ENCODE measurements at places on chromosomes 13 and 19.

- DNase-seq: no peak
These were observed 7.9 kb downstream of the AXL start for GRCh38 chr19:41226874-41227390.

DNA sequence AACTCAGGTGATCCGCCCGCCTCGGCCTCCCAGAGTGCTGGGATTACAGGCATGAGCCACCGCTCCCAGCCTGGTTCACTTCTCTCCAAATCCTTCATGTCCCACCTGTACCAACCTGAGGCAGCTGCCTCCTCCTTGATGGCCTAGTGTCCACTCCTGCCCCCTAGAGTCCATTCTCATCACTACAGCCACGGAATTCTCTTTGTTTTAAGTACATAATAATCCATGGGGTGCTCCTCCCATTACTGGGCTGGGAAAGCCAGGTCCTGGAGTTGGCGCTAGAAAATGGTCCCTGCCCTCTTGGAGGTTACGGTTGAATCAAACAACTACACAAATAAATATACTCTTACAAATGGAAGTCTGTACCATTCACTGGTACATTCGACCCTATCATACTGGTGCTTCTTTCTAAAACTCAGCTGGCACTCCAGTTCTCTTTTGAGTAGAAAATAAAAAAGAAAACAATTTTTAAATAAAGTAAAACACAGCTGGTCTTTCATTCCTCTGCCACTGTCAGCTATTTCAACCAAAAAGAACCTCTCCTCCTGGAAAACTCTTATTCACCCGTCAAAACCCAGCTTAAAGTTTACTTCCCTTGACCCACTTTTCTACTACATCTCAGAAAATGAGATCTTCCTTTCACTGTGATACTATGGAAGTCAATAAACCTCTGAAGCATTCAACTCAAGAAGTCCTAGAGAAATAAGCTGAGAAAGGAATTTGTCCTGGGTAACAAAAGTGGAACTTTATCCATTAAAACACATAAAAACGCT lies 22.4 kb upstream of the ARHGEF18 start:
- DNase-seq: no peak

DNA sequence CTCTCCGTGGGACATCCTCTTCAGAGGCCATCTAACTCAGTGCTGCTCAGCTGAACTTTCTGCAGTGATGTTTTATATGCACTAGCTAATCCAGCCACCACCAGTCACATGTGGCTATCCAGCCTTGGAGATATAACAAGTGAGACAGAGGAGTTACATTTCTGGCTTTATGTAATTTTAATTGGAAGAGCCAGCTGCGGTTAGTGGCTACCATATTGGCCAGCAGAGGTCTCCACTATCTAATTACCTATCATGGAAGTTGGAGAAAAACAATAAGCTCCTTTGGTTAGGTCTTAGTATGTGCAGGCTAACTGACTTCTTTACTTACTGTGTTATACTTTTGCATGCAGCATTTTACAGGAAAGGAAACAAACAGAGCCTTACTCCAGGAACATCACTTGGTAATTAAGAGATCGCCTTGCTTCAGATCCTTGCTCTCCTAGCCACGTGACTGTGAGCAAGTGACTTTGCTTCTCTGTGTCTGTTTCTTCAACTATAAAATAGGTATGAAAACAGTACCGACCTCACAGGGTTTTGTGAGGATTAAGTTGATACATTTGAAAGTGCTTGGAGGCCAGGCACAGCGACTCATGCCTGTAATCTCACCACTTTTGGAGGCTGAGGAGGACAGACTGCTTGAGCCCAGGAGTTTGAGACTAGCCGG lies 1.6 kb upstream of the KLK10 start:
- no peak for DNase-seq

- no peak for DNase-seq
These were observed 776 bp upstream of the LENG1 start for GRCh38 chr19:54160182-54160811.

DNA sequence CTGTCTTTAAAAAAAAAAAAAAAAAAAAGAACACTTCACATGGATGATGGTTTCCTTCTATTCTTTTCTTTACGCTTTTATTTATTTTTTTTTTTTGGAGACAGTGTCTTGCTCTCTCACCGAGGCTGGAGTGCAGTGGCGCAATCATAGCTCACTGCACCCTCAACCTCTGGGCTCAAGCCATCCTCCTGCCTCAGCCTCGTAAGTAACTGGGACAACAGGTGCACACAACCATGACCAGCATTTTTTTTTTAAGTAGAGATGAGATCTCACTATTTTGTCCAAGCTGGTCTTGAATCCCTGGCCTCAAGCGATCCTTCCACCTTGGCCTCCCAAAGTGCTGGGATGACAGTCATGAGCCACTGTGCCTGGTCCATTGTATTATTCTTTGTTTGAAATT lies 24.3 kb downstream of the ANKRD27 start:
- no peak for DNase-seq

GRCh38 chr13:113485545-113485944 lies 5.0 kb downstream of the DCUN1D2 start:
- no peak for DNase-seq

DNA sequence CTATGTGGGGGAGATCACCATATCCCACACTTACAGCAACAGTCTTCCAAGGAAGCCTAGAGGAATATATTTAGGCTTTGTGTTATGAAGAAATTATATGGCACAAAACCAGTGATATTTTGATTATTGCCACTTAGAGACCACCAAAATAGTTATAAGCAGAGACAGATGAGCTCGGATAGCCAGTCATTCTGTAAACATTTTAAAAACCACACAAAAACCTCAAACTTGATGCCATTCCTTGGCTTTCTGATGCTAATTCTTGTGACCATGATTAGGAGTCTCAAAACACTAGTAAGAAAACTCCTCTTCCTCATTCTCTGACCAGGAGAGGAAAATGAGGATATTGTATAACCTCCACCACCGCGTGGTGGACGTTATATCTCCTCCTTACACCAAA lies 496.4 kb downstream of the FOXO1 start:
- DNase-seq: no peak

GRCh38 chr19:29983568-29983967 lies 41.5 kb downstream of the URI1 start:
- DNase-seq: no peak

GRCh38 chr19:49456326-49456725 lies 3.3 kb downstream of the ALDH16A1 start:
- no peak for DNase-seq

- no peak for DNase-seq
These were observed 6.7 kb downstream of the TM9SF2 start for GRCh38 chr13:99507986-99508385.

GRCh38 chr19:13506471-13506820 lies at the start of gene CACNA1A:
TSS of gene CACNA1A (minus strand) at chr19:13506479. CDS start at chr19:13506224, 255 bp downstream.
- DNase-seq: no peak

GRCh38 chr19:10113964-10114650 lies 2.6 kb downstream of the P2RY11 start:
- DNase-seq: no peak

DNA sequence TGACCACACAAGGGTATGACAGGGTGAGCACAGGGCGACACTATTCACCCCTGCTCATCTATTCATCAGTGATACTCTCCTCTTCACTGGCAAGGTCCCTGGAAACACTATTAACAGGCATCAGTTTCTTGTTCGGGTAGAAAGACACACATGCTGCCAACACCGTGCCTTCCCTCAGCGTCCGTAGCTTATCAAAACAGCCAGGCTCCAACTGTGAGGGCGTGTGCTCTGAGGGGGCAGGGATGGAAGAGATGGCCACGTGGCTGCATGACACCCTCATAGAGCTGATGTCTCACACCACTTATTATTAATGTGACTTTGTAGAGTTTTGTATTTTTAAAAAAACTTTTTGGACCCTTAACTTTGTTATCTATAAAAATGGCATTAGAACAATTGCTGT lies 160.3 kb downstream of the ITGBL1 start:
- no peak for DNase-seq

GRCh38 chr19:47239610-47240296 lies 8.8 kb upstream of the BBC3 start:
- DNase-seq: peak; percentile 57

- DNase-seq: no peak
These were observed 87.6 kb downstream of the ZNF429 start for GRCh38 chr19:21593008-21593481.

DNA sequence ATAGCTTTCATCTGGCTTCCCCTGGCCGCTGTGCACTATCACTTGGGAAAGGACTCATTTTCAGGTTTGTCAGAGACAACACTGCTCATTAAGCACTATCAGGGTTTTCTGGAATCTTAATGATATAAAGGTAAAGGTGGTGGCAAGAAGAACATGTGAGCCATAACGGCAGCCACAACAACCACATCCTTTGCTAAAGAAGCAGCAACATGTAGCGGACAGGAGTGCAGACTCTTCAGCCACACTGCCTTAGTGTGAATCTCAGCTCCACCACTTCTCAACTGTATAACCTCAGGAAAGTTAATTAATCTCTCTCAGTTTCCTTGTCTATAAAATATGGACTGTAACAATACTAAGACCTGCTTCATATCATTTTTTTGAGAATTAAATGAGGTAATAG lies 24.1 kb upstream of the MIR17HG start:
- DNase-seq: no peak

DNA sequence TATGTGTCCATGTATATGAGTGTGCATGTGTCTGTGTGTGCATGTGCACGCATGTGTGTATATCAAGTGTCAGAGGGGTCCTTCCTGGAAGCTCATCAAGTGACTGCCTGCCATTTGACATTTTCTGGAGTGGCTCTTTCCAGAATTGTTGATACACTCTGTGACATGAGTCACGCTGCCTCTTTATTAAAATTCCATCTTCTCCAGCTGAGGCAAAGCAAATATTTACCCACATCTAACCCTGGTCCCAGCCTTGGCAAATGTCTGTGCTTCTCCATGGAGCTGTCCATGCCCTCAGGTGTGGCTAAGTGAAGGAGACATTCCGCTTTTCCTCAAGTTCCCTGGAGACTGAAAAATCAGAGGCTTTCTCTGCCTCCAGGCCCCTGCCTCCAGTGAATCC lies 88.2 kb upstream of the MBNL2 start:
- no peak for DNase-seq

DNA sequence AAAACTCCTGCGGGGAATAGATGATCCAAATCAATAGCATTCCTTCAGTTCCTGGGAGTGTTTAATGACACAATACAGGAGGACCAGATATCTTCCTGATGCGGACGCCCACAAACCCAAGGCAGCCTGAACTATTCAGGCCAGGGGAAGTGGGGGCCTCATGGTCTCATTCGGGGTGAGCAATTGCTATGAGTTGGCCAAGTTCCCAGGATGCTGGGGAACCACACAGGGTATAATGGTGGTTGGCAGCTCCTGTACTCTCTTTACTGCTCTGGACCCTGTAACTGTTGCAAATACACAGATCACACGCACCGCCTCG lies 401.2 kb downstream of the IRS2 start:
- no peak for DNase-seq

GRCh38 chr19:18496980-18497256 lies 25.0 kb downstream of the ELL start:
- no peak for DNase-seq

DNA sequence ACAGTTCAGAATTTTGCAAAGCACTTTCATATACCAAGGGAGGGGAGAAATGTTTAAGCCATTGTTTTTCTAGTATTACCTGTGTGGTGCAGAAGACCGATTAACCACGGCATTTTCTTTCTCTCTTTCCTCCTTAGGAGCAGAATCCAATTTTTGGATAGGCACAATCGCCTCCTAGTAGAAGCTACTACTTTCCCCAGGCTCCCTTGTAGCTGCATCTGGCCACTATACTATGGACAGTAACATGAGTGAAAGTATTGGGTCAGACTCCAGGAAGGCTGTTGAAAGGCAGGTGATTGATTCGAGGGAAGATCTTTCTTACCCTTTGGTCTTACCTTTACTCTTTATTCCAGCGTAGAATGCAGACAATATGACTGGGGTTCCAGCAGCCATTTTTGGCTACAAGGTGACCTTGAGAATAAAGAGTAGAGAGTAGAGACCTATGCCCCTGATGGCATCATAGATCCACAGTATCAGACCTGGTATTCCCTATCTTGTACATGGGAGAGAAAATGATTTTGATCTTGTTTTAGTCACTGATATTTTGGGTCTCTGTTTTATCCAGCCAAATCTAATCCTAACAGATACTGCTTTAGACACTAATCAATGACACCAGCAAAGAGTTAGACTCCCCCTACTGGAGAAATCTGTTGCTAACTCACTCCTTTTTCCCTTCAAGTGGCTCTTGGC lies 77.0 kb downstream of the LRRC63 start:
- no peak for DNase-seq

- DNase-seq: no peak
These were observed 10.7 kb upstream of the CRTC1 start for GRCh38 chr19:18672606-18673337.

DNA sequence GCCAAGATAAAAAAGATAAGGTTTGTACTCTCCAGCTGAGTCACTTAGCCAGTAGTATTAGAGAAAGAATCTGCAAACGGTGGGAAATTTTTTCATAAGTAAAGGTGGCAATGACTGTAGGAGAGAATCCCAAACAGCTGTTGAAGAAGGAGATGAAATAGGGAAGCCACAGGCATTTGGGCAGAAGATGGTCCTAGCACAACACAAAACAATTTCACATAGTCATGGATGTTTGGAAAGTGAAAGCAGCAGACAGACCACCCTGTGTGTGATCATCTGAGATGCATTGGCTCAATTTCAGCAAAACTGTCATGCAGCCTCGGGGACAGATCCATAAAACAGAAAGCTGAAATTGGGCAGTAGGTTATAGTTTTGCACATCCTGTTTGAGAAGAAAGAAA lies 2832.4 kb downstream of the PCDH9 start:
- DNase-seq: no peak

GRCh38 chr13:20291675-20292074 lies 59.6 kb upstream of the GJB6 start:
- DNase-seq: no peak

Measured in CD4-positive, alpha-beta T cell (primary cell).